ENCODE measurements at places on chromosomes 12 and 14.

GRCh38 chr12:38328306-38328895 lies 11.8 kb downstream of the ALG10B start:
- no peak for DNase-seq

- no peak for DNase-seq
Observed at GRCh38 chr14:80419345-80419744, 208.0 kb upstream of the DIO2 start.

DNA sequence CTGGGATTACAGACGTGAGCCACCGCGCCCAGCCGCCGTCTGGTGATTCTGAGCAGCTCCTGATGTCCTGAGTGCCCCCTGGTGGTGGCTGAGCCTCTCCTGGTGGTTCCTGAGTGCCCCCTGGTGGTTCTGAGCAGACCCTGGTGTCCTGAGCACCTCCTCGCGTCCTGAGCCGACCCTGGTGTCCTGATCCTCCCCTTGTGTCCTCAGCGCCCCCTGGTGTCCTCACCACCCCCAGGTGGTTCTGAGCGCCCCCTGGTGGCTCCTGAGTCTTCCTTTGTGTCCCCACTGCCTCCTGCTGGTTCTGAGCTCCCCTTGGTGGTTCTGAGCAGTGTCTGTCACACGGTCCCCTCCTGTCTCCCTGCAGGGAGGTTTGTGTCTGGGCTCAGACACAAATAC lies 1304.9 kb downstream of the TMEM121 start:
- DNase-seq, result no peak

GRCh38 chr14:36214476-36215216 lies 38.1 kb upstream of the PTCSC3 start:
- DNase-seq, result no peak

DNA sequence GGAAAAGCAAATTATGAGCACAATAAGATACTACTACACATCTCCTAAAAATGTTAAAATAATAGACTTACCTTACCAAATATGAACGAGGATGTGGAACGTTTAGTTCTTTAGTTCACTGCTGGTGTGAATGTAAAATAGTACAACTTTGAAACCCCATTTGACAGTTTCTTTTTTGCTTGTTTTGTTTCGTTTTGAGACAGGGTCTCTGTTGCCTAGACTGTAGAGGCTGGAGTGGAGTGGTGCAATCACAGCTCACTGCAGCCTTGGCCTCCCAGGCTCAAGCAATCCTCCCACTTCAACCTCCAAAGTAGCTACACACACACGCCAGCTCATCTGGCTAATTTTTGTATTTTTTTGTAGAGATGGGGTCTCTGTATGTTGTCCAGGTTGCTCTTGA lies 136.4 kb upstream of the FAR2 start:
- no peak for DNase-seq

- DNase-seq, result no peak
Observed at GRCh38 chr14:71539650-71540285, 392.5 kb upstream of the RGS6 start.

GRCh38 chr12:40853221-40853620 lies 161.0 kb downstream of the CNTN1 start:
- DNase-seq, result no peak

DNA sequence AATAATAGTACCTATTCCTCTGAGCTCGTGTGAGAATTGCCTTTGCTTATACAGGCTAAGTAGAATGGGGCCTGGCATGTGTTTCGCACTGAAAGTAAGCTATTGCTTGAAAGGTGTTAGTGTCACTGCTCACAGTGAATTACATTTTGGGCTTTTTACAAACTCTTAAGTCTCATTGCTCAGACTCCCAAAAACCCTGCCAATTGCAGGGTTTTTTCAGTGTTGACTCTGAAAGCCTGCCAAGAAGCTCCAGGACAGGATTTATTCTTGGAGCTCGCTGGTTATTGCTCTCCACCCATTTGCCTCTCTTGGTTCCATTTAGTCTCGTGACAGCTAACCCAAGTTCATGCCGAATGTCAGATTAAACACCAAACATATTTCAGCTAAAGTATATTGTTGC lies 39.8 kb downstream of the NOPCHAP1 start:
- no peak for DNase-seq

GRCh38 chr12:132558861-132559623 lies 51.3 kb downstream of the LRCOL1 start:
- DNase-seq, result no peak

- no peak for DNase-seq
Observed at GRCh38 chr12:122012184-122012583, 9.5 kb upstream of the BCL7A start.

GRCh38 chr12:54017027-54017788 lies 8.4 kb downstream of the HOXC8 start:
- DNase-seq, result no peak

DNA sequence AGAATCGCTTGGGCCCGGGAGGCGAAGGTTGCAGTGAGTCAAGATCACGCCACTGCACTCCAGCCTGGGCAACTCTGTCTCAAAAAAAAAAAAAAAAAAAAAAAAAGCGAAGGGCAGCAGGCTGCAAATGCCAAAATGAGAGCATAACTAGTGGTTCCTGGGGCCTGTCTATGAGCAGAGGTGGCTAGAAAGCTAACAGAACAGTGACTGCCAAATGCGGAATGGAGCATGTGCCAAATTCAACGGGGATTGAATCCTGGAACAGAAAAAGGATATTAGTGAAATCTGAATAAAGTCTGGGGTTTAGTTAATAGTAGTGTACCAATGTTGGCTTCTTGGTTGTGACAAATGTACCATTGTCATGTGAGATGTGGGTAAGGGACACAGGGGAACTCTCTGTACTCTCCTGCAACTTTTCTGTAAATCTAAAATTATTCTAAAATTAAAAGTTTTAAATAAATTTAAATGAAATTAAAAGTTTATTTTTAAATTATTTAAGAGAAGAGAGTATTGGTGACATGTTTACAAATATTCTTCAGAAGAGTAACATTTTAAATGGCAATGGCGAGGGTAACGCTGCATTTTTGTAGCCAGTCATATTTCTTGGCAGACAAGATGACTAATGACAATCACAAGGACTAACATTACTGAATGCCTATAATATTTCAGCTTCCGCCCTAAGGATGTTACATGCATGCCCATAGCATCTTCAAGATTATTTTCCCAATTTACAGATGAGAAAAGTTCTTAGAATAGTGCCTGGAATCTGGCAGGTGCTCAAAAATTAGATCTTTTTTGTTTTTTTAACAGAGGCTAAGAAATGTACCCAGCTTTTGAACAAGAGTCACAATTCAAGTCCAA lies 28.9 kb upstream of the NUDT4 start:
- no peak for DNase-seq

GRCh38 chr12:26636710-26637328 lies 196.2 kb downstream of the ITPR2 start:
- DNase-seq, result no peak

GRCh38 chr14:20219033-20219432 lies 4.5 kb upstream of the OR11H6 start:
- DNase-seq, result no peak

GRCh38 chr12:103505371-103506236 lies 9.8 kb upstream of the C12orf42 start:
- DNase-seq, result no peak

- no peak for DNase-seq
Observed at GRCh38 chr12:94488463-94488862, 28.8 kb upstream of the CEP83 start.

DNA sequence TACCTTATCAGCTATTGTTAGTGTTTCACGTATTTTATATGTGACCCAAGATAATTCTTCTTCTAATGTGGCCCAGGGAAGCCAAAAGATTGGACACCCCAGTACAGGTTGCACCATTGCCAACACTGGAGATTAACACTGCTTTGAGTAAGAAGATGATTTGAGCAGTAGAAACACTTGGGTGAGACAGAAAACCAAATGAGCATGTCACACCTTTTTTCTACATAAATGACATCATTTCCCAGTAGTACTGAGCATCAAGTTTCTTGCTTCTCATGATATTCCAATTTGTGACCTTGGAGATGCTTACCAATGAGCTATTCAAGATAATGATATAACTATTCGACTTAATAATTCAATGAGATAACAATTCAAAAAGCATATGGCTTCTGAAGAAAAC lies 140.0 kb downstream of the LLPH start:
- DNase-seq, result no peak

DNA sequence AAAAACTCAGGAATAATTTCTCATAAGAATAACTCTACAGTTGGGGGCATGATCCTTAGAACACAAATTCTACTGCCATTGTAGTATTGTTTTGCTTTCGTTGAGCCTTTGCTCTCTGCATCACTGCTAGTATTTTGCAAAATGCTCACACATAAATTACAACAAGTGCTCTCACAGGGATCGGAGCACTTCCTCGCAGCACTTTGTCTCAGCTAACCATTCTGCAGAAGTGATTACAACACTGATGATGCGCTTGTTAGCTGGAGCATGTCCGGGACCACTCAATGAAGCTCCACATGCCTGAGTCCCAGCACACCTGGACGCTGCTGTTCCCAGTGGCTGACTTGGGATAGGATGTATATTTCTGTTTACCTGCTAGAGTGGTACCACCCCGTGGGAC lies 31.6 kb downstream of the MOAP1 start:
- DNase-seq, result no peak

GRCh38 chr12:11901701-11902524 lies 168.8 kb upstream of the BCL2L14 start:
- DNase-seq, result no peak

- DNase-seq, result no peak
Observed at GRCh38 chr14:84017495-84017894, 1512.4 kb upstream of the FLRT2 start.

- no peak for DNase-seq
Observed at GRCh38 chr12:113823816-113824215, 142.3 kb downstream of the RBM19 start.
